Endodermal cell (in vitro differentiated cells): ENCODE measurements at places on chromosomes 7 and 10. TPM values are rescaled to one million over a fixed set of nuclear protein-coding genes. Genes with fewer than 3 reads are reported as not detected.
A peak's percentile ranks its signal among the peaks of the same experiment; 100 is the strongest.

The LRRC18 gene
- not detected in 2 replicates for total RNA-seq

The CYP2C19 gene
- not detected in 3 replicates for total RNA-seq

The NUDT1 gene
- total RNA-seq: 50.4 to 84.7 TPM (median 84.5 TPM) in 3 replicates

The RHOBTB1 gene
- 5.0 to 6.7 TPM (median 6.6 TPM) in 3 replicates for total RNA-seq

DNA sequence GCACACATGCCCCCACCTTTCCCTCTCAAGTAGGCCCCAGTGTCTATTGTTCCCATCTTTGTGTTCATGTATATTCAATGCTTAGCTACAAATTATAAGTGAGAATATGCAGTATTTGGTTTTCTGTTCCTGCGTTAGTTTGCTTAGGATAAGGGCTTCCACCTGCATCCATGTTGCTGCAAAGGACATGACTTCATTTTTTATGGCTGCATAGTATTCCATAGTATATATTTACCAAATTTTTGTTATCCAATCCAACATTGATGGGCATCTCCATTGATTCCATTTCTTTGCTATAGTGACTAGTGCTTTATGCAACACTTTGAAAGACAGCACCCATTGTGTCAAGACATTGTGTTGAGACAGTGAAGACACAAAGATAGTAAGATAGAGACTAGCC is 19.0 kb upstream of the ABCB4 start:
- no peak for DNase-seq

DNA sequence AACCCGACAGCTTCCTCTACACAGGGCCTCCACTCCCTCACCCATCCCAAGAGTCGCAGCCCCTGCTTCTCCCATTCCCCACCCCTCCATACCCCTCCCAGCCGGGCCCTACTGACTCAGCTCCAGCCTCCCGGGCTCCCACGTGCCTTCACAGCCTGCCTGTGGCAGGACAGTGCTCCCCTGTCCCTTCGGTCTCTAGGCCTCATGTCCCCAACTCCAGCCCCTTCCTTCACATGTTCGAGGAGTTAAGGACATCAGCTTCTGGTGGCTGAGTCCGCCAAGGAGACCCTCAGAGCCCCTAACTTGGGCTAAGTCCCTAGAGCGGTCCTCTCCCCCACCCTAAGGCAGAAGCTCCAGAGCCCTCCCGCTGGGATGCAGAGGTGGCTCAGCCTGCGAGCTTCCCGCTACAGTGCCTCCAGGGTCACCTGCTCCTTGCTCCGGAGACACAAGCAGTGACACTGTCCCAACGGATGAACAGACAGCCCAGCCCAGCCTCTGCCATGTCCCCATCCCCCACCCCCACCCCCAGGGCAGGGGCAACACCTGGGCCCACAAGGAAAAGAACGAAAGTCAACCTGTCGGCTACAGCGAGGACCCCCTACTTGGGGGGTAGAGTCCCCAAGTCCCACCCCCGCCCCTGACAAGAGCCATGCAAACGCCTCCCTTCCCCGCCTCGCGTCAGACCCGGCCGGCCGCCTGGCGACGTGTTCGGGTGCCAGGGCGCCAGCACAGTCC is 716 bp downstream of the SMARCD3 start:
- DNase-seq: peak; percentile 81

DNA sequence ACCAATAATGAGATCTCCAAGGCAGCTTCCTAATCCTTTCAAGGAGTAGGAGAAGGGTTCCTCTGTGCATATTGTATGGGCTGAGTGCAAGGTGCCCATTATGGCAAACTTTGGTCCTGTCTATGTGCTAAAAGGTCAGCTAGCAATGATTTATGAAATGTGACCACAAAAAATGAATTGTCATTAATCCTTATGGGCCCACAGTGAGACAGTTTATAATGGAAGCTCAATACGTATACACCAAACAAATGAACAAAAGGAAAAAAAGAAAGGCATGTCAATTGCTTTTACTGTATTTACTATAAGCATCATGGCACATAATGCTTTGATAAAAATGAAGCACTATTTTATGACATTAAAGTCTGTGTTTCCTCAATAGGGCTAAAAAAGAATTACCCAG is 54.5 kb downstream of the ELAPOR2 start:
- no peak for DNase-seq

DNA sequence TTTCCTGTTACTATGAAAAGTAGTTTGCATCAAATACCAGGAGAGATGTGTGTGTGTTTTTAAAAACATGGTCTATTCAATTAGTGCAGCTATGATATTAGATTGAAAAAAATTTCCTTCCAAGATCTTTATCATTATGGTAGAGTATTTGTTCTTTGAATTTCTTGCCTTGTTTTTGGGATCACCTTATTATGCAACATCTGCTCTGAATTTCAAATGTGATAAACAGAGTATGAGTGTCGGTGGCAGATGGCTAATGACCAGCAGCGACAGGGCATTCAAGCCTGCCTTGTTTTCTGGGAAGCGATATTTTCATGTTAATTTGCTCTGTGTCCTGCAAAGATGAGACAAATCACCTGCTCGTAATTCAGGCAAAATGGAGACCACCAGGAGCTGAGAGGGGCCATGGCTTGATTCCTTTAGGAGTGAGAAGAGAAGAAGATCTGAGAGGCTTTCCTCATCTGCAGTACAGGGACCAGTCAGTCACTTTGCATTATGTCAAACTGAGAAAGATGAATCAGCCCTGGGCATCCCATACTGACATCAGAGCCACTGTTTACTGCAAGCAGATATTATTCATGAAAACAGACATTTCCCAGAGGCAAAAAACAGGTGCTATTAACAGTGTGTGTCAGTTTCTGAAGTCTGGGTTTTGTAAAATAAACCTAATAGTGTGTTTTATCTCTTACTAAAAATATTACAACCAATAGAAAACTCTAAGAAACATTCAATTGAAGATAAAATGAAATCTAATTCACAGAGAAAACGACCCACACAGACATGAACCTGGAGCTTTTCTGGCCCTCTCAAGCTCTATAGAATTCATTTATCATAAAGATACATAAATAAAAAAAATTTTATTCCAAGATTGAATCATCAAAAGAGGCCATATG is 67.6 kb downstream of the CDK6 start:
- no peak for DNase-seq

DNA sequence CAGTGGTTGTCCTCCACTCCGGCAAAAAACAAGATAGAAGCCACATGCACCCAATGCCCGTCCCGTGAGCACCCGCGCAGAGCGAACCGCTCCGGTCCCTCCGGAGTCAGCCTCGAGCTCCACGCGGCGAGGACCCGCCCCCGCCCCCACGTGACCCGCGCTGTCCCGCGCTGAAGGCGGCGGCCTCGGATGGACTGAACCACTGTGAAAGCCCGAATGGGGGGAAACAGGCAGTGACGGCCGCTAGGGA is 766 bp upstream of the EIF3B start:
- peak; percentile 95 for DNase-seq

DNA sequence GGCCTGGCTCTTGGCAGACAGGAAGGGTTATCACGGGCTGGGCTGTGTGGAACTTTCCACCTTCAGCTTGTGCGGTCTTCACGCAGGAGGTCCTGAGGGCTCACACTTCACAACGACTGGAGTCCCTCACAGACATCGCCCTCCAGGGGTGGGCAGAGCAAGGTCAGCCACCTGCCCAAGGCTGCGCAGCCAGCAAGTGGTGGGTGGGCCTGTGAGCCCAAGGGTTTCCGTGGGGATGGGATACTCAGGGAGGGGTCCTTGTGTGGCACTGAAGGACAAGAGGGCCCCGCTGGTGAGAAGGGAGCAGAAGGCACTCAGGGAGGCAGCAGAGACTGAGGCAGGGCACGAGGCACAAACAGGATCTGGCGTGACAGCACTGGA is 22.0 kb downstream of the PDIA4 start:
- no peak for DNase-seq
